ENCODE measurements at places on chromosomes 11 and 22.

GRCh38 chr11:99257131-99257530 lies 236.4 kb downstream of the CNTN5 start:
- no peak for DNase-seq

DNA sequence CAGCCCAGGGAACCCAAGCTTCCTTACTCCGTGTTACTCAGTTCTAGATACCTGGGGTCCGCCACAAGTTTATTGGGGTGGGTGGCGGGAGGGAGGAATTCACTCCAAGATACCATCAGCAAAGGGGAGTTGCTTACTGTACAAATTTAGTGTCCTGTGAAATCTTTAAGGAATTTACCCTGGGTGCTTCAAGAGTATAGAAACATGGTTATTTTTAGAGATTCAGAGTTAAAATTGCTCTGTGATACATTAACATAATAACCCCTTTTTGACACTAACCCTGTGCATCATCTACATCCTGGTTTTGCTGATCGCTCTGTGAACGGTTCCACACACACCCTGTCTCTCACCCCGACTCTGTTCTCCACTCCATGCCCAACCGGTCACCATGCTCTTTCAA lies 18.9 kb upstream of the LYVE1 start:
- no peak for DNase-seq

DNA sequence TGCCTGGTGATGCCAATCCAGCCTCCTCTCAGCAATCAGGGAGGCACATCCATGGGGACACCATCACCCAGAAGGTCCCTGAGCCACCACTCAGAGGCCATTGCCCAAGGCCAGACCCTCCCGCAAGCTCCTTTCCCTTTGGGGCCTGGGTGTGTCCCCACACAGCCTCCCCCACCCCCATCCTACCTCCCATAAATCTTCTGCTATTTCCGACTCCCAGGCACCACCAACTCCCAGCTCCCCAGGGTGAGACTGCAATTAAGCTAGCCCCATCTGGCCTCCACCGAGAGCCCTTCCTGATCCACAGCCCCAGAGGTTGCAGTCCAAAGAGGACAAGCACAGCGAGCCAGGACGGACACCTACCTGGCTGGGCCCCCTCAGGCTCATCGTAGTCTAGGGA lies 6.3 kb downstream of the ARHGAP1 start:
- DNase-seq: no peak

GRCh38 chr11:91081440-91082043 lies 858.7 kb upstream of the CHORDC1 start:
- no peak for DNase-seq

GRCh38 chr11:62573006-62573591 lies 592 bp downstream of the EEF1G start:
- DNase-seq: peak; percentile 18

DNA sequence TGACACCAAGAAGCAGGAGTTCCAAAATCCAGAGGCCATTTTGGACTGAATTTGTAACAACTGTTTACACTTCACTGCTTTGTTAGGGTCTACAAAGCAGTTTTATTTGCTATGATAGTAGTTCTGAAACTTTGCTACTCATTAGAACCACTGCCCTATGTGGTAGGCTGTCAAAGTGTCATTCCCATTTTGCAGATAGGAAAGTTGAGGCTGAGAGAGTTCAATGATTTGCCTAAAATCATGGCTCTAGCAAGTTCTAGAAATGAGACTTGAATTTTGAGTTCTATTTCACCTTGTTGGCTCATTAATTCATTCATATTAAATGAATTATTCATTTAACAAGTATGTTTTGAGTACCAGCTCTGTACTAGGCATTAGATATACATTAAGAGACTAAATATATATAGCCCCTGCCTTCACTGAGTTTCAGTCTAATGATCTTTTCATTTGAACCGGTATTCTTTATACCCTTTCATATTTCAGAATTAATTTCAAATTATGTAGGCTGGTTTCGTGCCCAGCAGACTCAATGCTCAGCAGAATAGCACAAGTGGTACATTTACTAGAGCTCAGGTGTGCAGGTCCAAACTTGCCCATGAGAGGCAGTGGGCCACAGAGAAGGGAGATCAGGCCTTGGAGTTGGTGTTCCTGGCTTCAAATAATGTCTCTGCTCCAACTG lies 93.5 kb downstream of the ME3 start:
- peak; percentile 65 for DNase-seq

GRCh38 chr11:95057959-95058358 lies 8.7 kb downstream of the KDM4F start:
- DNase-seq: no peak

- DNase-seq: no peak
Observed at GRCh38 chr22:26259510-26259909, 90.2 kb downstream of the SEZ6L start.

DNA sequence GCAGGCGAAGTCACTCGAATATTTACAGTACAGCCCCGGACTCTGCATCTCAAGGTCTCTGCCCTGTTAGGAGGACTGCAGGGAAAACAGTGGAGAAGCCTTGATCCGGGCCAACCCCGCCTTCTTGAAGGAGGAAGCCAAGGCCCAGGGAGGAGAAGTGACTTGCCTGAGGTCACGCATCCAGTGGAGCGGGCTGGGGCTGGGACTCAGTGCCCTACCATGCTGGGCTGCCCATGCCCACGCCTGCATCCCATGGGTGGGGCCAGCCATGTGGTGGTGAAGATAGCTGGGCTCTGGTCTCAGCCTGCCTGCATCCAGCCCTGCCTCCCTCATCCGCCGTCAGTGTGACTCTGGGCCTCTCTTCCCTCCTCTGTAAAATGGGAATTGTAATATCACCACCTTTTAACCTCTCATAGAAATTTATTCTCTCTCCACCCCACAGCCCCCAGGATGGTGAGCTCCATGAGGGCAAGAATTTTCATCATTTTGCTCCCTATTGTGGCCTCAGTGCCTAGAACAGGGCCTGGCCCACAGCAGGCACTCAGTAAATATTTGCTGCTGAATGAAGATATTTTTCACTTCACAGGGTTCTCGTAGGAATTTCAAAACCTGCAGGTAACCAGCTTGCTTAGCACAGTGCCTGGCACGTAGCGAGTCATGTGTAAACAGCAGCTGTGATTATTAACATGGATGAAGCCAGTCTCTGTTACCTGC lies 57.3 kb downstream of the OTOG start:
- no peak for DNase-seq

- no peak for DNase-seq
Observed at GRCh38 chr11:60504219-60504905, 10.8 kb upstream of the MS4A13 start.

DNA sequence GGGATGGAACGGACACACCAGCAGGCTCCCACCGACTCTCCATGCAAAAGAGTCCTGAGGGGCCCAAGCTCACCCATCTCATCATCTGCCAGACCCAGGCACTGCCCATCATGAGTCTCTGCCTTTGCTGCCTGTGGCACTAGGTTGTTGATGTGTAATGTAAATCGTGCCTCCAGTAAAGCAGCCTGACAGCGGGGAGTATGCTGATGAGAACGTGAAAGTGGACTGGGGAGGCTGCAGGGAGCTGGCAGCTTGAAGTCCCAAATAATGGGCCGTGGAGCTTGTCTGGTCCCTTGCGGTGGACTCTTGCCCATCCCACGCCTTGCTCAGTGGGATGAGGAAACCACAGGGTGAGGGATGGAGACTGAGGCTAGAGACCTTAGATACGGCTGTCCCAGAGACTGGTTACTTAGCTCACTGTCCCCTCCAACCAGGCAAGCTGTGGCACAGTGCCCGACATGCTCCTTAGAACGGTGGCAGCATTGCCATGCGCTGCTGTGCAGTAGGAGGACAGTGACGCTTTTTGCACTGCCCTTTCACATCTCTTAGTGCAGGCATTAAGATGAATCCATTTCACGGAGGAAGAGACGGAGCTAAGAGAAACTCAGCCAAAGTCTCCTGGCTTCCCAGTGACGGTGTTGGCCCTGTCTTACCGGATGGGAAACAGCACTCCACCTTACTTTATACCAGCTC lies 39.6 kb upstream of the PLET1 start:
- no peak for DNase-seq

GRCh38 chr22:36486619-36487384 lies 5.4 kb upstream of the TXN2 start:
- DNase-seq: peak; percentile 3

- DNase-seq: no peak
Observed at GRCh38 chr11:96265220-96265737, 77.7 kb downstream of the MAML2 start.

DNA sequence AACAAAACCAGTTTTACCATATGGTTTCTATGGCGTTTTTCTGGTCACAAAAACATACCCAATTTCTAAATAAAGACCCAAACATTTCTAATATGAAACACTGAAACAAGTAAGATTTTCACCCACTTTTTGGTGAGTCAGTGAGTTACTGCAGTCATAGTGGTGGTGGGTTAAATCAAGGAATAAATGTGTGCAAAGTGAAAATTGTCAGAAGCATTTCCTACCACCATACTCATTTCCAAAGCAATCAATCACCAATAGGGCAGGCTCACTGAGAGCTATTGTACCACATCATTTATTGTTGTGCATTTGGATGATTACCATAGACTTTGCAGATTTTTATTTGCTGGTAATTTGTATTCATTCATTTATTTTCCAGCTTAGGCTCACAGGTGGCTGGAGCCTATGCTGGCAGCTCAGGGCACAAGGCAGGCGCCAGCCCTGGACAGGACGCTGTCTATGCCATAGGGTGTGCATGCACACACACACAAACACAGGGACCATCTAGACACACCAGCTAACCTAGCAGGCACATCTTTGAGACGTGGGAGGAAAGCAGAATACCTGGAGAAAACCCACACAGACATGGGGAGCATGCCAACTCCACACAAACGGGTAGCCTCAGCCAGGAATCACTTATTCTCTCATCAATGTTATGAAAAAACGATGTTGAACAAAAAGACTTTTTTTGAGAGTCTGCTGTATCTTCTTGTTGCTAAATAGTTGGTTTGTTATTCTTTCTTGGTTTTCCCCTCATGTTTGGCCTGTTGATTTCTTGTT lies 5.1 kb downstream of the FAM118B start:
- DNase-seq: no peak

- DNase-seq: no peak
Observed at GRCh38 chr11:116797816-116798215, 6.1 kb upstream of the APOA5 start.

GRCh38 chr22:46469711-46470110 lies 67.7 kb downstream of the CELSR1 start:
- no peak for DNase-seq

DNA sequence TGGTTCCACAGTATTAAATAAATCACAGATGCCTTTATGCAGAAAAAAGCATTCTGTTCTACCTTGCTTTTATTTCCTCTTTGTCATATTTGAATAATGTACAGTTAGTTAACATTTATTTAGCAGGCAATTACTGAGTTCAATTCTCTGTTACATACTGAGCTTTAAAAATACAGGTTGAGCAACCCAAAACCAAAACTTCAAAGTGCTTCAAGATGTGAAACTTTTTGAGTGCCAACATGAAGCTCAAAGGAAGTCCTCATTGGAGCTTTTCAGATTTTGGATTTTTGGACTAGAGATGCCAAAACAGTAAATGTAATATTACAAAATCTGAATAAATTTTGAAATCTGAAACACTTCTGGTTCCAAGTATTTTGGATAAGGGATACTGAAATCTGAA lies 54.1 kb downstream of the PDHX start:
- DNase-seq: no peak
